Stimulated activated CD4-positive, alpha-beta T cell treated with anti-CD3 and anti-CD28 coated beads, Interleukin-1b, Interleukin-23, amount 100 ng/mL, for 1 hour (primary cell): ENCODE measurements at places on chromosomes 1 and 21.

- no peak for DNase-seq
Measured at GRCh38 chr1:228174482-228175315, 9.1 kb downstream of the IBA57 start.

GRCh38 chr1:118636004-118636403, 352.1 kb downstream of the TBX15 start:
- no peak for DNase-seq

DNA sequence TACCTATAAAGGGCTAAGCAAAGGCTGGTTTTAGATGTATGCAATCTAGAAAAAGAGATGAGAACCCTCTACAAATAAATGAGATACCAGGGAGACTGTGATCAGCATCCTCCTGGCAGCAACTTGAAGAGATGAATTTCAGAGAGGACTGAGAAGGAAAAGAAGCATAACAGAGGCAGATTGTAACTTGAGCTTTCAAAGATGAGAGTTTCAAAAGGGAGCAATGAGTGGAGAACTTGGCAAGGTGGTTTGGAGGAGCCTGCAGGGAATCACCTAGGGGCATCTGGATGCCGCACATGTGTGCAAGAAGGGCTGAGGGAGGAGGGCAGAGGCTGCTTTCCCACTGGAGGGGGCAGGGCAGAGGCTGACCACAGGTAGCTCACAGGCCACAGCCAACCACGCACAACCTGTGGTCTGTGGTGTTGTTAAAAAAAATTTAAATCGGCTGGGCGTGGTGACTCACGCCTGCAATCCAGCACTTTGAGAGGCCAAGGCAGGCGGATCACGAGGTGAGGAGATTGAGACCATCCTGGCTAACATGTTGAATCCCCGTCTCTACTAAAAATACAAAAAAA, 50.2 kb downstream of the PCNX2 start:
- DNase-seq: no peak

DNA sequence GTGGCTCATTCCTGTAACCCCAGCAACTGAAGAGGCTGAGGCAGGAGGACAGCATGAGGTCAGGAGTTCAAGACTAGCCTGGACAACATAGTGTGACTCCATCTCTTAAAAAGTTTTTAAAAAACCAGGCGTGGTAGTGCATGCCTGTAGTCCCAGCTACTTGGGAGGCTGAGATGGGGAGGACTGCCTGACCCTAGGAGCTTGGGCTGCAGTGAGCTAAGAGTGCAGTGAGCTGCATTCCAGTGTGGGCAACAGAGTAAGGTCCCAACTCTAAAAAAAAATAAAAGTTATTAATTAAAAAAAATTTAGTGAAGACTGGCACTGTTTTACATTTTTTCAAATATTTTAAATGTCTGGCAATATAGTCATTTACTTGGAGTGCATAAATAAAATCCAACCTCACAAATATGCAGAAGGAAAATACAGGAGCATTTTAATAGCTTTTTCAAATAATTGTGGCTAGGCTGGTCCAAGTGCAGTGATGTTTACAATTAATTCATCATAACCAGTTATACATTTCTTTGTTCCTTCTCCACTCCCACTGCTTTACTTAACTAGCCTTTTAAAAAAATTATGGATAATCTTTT, 10.8 kb downstream of the ZBTB8OS start:
- DNase-seq: no peak

- no peak for DNase-seq
Measured at GRCh38 chr1:181104790-181105133, 16.3 kb downstream of the IER5 start.

DNA sequence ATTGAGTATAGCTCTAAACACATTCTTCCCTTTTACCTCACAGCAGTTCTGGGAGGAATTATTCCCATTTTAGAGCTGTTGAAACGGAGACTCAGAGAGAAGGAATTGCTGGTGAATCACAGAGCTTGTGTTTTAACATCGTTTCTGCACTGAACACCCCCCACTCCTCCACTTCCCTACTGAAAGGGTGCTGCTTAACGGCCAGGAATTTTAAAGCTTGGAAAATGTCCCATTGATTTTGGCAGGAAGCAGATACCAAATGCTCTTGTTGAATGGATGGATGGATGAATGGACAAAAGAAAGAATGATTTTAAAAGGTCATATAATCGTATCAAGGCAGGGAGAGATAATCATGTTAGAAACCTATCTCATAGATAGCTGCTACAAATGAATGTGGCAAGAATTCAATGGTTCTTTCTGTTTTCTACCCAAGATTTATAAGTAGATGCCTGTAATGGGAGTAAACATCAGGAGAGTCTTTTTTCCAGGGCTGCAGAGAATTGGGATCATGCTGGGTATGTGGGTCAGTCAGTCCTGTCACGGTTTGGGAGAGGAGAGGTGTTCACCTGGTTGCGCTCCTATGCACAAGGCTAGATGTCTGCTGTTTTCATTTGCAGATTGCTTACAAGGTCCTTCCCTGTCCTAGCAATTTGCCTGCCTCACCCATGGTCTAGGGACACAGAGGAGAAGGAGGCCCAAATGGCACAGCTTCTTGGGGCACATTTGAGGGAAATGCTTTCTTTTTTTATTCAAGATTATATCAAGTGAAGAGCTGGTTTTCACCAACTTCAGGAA, 19.0 kb downstream of the FAM163A start:
- no peak for DNase-seq

- no peak for DNase-seq
Measured at GRCh38 chr1:2145946-2146835, 48.4 kb downstream of the FAAP20 start.

DNA sequence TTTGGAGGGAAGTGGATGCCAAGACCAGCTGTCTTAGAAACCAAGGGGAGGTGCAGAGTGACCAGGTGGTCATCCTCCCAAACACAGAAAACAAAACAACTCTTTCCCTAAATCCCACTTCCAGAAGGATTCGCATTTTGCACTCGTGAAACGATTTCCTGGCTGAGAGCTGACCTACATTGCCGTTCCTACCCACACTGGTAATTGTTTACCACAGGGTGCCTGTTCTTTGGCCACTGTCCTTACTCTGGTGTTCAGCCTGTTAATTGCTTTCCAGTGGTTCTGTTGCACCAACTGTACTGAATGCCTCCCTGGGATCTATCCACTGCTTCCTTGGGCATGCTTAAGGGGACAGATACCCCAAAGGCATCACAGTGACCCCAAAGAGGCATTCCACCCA, 23.2 kb upstream of the PLA2G2C start:
- no peak for DNase-seq

DNA sequence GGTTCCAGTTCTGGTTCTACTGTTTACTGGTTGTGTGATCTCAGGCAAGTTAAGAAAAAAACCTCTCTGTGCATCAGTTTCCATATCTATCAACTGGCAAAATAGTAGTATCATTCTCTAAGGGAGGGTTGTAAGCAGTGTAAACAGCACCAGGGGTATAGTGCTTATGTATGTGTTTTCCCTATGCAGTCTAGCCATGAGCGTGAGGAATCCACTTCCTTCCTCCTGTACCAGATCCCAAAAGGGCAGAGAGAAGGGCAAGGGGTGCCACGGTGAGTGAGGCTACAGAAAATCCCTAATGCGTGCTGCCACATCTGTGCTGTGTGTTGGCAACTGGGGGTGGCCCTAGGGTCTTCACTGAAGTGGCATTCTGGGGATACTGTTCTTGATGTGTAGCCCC, 18.4 kb upstream of the RNF19B start:
- no peak for DNase-seq

DNA sequence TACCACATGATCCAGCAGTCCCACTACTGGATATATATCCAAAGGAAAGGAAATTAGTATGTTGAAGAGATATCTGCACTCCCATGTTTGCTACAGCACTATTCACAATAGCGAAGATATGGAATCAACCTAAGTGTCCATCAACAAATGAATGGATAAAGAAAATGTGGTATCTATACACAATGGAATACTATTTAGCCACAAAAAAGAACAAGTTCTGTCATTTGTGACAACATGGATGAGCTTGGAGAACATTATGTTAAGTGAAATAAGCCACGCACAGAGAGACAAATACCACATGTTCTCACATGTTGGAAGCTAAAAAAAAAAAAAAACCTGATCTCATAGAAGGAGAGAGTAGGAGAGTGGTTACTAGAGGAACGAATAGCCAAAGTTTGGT, 17.7 kb downstream of the ATPAF1 start:
- DNase-seq: no peak

DNA sequence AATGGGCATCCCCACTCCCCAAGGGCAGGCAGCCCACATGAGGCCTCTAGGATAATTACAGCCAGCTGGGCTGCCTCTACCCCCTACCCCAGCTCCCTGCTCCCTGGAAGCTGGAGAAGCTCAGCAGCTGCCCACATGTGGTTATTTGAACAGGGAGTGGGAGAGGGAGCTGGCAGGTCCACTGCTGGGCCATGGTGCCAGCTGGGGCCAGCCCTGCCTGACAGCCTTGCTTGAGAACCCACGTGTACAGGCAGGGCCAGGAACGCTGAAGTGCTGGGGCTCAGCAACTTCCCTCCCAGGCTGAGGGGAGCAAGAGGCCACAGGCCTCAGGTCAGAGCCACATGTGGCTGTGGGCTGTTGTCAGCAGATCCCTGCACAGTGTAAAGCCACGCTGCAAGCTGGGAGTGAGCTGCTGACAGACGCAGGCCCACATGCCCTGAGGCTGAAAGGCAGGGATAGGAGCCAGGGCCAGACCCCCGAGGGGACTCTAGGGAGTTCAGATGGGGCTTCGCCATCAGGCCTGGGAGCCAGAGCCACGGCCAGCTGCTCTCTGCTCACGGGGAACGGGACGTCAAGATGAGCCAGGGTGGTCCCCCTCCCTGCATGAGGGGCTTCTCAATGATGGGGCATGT, 129.0 kb downstream of the SYF2 start:
- DNase-seq: no peak

GRCh38 chr1:40394491-40395172, 21.1 kb downstream of the SMAP2 start:
- DNase-seq: no peak

DNA sequence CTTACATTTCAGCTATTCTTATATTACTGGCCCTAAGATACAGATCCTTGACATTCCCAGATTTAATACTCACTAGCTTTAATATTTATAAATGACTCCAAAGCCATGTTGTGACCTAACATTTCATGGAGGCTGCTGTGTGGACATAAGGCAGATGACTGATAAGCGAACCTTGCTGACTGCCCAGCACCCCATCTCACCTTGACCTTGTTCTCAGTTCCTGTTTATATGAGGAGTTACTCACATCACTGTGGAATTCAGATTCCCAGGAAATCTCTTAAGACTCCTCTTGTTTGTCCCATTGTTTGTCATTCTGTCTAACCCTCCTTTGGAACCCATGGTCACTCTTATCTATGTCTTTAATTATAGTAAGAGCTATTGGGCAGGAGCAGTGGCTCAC, 21.9 kb downstream of the RAB3B start:
- no peak for DNase-seq

DNA sequence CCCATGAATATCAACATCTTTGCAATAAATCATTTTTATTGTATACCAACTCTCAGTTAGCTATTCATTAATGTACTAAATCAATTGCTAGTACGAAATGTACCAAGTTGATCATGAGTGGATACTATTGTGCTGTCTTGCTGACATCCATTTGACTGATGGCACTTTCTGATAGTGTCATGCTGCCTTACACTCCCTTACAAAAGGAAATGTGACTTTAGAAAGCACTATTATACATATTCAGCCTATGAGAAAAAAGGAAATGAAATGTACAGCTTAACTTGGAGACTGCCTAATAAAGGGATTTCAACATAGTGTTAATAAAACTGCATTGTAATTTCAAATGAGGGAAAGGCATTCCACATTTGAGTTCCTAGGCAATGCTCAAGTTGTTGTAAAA, 52.2 kb downstream of the PLA2G4A start:
- no peak for DNase-seq

DNA sequence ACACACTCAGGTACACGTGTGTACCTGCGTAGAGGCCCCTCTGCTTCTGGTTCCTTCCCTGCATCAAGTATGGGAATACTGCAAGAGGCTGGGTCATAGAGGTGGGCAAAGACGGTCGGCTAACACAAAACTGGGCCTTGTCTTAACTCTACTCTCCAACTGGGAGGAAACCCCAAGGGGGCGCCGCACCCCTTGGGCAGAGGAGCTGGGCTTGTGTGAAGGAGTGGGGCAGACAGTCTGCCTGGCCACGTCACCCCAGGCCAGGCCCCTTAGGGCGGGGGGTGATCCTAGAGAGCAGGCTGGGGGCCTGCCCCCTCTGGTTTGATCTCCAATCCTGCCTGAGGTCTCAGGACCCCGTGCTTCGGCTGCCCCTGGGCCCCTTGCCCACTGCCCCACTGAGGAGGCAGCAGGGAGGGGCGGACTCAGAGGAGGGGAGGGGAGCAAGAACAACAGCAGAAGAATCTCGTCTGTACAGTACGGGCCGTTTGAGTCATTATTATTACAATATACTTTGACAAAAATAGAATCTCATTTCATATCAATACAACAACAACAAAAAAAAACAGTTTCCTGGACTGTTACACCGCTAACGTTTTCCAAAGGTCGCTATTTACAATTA, 34.7 kb downstream of the MEF2D start:
- DNase-seq: no peak

- no peak for DNase-seq
Measured at GRCh38 chr21:41582298-41582840, 74.4 kb upstream of the TMPRSS2 start.

DNA sequence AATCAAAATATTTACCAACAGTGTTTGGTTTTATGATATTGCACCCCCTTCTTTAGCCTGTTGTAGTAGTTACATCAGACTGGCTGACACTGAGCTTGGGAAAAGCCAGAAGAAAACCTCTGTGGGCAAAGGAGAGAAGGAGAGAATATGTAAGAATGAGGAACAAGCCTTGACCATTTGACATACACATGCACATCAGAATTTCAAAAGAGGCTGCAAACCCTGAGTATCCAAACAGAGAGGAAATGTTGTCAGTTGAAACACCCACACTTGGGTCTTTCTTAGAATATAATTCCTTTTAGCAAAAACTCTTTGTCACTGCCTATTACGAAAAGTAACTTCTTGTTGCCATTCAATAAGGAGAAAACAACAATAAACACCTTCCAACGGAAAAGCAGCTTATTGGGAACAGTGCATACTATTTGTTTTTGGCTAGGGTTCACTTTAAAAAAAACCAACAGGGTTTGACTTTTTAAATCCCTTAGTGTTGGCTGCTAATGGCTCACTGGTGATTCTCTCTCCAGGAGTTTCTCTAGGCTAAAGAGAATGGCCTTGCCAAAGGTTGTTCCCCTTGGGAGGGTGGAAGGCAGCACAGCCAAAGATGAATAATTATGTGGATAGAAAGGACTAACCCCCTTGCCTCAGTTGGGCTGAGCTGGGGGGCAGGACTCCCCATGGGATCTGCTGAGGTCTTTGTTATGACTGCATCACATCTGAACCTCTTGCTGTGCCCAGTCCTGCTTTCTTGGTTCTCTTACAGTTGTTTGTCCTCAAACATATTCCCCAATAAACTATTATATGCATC, 48.9 kb downstream of the GORAB start:
- DNase-seq: no peak
